Activated T-cell treated with anti-CD3 and anti-CD28 coated beads for 48 hours (primary cell): ENCODE measurements at places on chromosomes 7 and 10.

DNA sequence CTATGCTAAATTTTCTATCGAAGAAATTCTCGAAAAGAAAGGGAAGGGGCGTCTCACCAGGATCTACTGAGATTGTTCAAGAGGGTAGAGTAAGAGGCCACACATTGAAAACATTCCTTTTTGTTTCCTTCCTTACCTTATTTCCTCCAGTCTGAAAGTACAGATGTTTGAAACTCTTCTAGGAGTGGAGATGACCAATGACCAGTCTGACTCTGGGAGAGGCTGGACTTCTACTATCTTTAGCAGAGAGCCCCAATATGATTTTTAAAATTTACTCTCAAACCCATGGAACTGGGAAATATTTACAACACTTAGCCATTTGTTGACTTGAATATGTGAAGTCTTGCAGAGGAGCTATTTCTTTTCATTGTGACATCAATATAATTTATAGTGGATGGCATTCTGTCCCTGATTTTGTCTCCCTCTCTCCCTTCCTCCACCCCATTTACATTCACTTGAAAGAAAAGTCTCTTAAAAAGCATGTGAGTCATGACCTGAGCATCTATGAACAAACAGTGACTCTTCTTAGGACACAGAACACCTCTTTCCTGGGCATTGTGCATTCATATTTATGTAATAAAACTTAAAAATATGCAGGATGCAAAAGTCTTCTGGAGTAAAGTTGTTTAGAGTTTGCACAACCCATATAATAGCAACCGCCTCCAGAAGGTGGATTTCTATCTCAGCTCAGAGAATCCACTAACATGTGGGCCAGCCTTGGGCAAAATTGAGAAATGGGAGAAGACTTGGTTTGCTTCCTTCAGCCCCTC lies 31.2 kb upstream of the BMPER start:
- DNase-seq: no peak

DNA sequence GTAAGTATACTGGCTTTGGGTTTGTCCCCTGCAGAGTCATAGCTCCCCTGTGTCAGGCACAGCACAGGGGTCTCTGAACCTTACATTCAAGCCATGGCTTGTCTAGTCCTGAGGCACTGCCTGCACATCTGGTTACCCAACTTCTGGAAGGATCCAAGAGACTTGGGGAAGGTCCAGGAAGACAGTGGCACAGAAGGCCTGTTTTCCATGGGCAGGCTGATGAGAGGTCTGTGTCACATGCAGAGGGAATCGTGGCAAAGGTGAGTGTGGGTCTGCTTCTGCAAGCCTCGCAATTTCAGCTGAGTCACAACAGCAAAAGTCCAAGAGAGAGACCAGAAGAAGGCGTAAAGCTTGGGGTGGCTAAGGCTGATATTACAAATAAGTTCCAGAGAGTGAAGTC lies 28.4 kb upstream of the BMPR1A start:
- no peak for DNase-seq

GRCh38 chr10:110076559-110077318 lies 69.0 kb downstream of the ADD3 start:
- no peak for DNase-seq

DNA sequence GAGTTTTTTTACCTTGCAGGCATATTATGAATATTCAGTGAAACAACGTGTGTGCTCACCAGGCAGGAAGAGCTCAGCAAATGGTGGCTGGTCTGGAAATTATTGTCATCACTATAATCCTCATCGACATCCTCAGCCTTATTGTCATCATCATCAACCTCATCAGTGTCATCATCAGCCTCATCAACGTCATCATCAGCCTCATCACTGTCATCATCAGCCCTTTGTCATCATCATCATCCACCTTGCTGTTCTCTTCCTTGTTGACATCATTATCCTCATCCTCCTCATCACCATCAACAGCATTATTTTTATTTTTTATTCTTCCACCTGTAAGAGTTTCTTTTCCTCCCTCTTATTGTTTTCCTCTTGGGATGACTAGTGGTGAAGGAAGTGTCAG lies 142.3 kb upstream of the GPR26 start:
- DNase-seq: no peak
